ENCODE measurements at places on chromosomes 2 and 18.

DNA sequence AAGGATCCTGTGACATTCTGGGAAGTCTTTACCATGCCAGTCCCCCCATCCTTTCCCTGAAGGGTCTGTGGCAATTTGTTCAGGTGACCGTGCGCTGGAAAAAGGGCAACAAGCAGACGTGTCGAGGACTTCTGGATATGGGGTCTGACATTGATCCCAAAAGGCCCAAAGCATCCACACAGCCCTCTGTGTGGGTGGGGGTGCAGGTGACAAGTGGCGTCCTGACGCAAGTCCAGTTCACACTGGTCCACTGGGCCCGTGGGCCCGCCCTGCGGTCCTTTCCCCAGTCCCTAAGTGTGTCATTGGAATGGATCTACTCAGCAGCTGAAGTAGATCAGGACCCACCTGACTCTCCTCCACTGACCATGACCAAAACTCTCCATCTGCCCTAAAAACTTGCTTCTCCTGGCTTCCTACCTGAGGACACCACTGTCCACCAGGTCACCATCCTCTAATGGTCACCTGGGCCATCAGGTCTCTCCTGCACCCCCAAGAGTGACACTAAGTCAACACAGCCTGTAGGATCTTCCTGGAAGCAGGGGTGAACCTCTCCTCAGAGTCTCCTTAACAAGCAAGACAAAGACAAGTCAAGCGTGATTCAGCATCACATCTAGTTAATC is 85.6 kb upstream of the SLC66A3 start:
- DNase-seq, result no peak

DNA sequence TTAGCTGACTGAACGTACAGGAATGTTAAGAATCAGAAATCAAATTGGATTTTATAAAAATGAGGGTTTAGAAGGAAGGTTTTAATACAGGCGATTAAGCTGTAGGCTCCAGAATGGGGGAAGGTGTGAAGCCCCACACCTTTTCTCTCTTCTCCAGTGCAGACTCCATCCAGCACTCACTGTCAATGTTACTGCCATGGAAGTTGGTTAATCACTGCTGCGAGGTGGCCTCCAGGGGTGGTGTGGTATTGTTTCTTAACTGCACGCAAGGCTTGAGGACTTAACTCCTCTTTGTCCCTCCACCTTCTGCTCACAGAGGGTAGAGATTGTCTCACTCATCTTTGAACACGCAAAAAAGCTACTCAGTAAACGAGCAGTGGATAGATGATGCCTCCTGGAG is 26.9 kb upstream of the YWHAQ start:
- DNase-seq, result no peak

GRCh38 chr2:200592406-200593075 is 6.7 kb downstream of the AOX1 start:
- DNase-seq, result no peak

DNA sequence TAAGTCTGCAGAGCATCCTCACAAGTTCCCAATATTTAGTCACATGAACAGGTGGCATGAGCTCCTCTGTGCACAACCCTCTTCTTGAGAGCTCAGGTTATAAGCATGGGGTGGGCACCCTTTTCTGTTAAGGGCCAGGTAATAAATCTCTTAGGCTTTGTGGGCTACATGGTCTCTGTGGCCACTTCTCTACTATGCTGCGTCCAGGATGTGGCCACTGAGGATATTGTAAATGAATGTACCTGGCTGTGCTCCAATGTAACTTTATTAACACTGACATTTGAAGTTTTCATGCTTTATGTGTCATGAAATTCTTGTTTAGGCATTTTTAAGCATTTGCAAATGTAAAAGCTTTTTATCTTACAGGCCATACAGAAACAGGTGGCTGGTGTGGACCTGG is 116.8 kb upstream of the ST6GAL2 start:
- DNase-seq, result no peak

DNA sequence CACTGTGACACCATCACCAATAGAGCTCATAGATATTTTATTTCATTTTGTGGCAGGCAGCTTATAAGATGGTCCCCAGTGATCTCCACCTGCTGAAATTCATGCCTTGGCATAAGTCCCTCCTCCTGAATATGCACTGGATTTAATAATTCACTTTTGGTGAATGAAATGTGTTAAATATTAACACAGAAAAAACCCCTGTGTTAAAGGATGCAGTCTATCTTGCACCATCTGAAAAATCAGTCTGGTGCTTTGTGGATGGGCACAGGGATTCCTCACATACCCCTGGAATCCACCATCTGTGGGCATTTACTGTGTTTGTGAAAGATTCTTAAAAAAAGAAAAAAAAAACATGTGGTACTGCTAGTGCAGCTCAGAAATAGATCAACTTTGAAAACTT is 26.1 kb upstream of the WIPF1 start:
- no peak for DNase-seq

- no peak for DNase-seq
These were observed 40.8 kb downstream of the CERS6 start for GRCh38 chr2:168496906-168497305.

DNA sequence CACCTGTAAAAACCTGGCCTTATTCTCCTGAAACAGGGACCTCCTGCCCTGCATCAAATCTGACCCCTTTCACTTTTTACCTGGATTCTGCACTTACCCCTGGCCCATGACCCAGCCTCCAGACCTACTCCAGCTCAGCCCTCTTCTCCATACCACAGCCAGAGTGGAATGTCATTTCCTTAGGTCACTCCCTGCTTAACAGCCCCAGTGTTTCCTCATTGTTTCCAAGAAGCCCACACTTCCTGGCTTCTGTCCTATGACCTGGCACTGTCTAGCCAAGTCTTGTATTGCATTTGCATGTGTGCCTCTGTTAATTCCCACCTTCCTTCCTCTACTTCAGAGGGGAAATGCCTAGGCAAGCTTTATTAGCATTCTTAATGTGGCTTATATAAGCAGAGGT is 51.4 kb upstream of the TRIB2 start:
- DNase-seq, result no peak

GRCh38 chr2:241728627-241729026 is 5.8 kb upstream of the D2HGDH start:
- DNase-seq, result no peak

- no peak for DNase-seq
These were observed 314.0 kb upstream of the REV1 start for GRCh38 chr2:99803846-99804245.

DNA sequence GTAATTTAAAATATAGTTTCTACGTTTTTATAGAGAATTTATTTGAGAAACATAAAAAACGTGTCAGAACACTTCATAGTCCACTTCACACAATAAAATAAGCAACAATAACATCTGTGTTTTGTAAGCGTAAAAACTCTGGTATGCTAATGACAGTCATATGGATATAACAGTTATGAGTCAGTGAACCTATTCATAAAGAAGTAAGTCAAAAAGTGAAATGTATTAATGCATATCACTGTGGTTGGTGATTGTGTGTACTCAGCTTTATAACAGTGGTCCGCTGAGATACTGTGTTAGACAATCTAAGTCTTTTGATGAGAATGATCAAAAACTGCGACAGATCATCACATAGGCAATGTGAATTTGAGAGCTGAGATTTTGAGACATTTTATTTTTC is 153.2 kb downstream of the WDR7 start:
- DNase-seq, result no peak

DNA sequence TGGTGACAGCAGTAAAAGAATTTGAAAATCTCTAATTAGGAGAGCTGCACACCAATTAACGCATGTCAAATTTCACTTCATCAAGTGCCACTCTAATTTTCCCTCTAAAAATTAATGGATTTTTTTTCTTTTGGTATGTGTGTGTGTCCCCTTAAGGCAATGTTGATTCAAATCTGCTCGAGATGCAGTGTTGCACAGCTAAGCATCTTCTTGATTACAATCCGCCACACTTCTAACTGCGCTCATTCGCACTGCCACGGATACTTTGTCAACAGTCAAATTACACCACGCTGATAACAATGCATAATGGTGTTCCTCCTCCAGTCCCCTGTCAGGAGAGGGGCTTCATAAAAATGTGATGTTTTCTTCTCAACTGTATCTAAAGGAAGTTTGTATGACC is 261.4 kb downstream of the MEIS1 start:
- no peak for DNase-seq

GRCh38 chr18:46621111-46621766 is 35.8 kb downstream of the LOXHD1 start:
- no peak for DNase-seq
